NCI-H187 treated with DMSO at 0.1 percent for 48 hours (cell line): ENCODE measurements at places on chromosomes 1 and 21.

DNA sequence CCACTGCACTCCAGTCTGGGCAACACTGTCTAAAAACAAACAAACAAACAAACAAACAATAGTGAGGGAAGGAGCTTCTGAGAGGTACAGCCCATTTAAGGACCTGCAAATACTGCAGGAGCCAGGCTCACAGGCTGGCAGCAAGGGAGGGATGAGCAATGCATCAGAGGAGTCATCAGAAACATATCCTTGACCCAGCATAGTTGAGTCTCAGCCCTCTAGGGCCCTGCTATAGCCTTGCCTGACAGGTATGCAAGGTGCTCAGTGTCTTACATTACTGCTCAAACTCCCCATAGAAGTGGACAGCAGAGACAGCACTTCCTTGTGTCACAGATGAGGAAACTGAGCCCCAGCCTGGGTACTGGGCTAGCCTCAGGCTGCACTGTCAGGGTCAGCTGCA is 7.3 kb upstream of the TTC4 start:
- DNase-seq: no peak

DNA sequence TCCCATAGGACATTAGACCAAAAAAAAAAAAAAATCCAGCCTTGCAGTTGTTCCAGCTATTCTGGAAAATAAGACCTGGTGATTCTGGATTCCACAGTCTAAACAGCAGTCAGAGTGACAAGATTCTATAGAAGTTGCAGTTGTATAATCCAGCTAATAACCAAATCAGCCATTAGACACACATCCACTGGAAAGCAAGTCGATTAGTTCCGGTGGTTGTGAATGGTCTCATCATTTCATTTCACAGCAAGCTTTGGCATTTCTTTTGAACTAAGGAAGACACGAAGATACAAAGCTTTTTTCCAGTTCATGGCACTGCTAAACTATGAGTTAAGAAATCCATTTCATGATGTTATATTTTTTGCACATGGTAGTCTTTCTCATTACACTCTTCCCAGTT is 54.4 kb upstream of the FAM89A start:
- no peak for DNase-seq

DNA sequence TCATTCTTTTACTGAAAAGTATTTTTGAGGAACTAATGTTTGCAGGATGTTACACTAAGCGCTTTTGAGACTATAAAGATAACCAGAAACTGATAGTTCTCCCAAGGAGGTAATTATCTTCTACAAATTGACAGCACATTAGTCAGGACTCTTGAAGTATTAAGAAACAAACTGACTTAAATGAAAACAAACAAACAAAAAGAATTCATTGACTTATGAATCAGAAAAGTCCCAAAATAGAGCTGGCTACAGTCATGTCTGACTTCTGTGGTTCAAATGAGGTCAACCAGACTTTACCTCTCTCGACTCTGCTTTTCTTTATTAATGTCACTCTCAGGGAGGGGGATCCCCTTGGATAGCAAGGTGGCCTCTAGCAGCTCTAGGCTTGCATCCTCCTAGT is 296.8 kb downstream of the TPR start:
- no peak for DNase-seq

DNA sequence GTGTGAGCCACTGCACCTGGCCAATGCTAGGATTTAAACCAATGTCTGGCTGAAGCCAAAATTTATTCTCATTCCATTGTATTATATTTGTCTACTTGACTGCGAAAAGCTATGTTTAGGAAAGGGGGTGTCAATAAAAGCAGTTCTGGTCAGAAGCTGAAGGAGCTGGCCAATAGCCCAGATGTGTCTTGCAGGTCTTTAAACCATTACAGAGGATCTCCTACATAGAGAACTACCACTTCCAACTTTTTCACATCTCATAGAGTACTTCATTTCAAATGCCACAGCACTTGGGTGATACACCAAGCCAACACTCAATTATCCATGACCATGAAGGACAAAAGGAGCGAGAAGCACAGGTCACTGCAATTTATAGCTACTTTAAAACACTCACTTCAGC is 2.5 kb downstream of the SYT11 start:
- no peak for DNase-seq

GRCh38 chr1:233971753-233972152 is 67.3 kb downstream of the SLC35F3 start:
- DNase-seq: no peak

- no peak for DNase-seq
Measured at GRCh38 chr1:173476197-173476664, 904 bp upstream of the PRDX6 start.

DNA sequence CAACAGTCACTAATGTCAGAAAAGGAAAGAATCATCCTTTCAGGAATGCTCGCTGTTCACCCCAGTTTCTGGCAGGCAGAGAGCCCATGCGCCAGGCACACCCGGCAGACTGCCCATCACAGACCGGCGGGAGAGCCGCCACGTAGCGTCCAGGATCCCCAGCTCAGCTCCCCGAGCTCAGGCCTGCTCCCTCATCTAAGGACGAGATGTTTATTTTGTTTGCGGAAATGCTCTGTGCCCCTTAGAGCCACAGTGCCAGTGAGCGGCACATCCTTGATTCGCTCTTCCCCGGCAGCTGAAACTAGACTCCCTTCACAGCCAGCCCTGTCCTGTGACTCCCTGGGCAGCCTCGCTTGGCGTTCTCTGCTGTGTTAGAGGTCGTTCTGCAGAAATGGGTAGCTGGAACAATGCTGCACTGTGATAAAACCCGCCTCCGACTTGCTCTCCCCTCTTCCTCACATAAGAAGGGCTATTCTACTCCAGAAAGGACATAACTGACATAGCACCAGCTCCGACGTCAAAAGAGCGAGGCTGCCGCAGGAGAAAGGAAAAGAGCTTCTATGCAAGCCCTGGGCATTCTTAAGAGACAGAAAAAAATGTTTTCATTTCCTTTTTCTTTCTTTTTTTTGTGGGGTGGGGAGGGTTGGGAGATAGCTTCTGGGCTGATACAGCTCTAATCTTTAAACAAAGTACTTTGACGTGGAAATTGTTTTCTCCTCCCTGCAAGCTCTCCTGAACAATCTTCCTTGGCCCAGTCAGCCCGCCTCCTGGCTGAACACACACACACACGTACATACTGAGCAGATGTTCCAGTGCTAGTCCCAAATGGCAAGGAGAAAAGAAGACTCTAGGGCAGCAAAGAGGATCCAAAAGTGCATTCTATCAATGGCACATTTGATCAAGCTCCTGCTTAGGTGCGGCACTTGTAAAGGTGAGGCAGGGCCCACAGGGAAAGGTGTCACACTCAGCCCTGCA is 37.2 kb downstream of the MRAP start:
- no peak for DNase-seq

DNA sequence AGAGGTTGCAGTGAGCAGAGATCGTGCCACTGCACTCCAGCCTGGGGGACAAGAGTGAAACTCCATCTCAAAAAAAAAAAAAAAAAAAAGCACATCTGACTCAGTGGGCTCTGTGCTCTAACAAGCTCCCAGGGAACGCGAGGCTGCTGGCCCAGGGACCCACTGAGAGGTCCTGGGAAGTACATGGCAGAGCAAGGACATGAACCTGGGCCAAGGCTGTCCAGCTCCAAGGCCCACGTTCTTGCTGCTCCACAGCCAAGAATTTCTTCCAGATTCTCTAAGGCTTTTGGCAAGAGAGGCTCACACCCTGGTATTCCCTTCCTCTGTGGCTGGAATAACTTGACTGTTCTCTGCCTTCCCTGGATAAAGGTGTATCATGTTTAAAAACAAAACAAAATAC is 15.4 kb upstream of the AGTRAP start:
- DNase-seq: no peak

- DNase-seq: no peak
Measured at GRCh38 chr1:37124501-37124900, 90.2 kb upstream of the GRIK3 start.

DNA sequence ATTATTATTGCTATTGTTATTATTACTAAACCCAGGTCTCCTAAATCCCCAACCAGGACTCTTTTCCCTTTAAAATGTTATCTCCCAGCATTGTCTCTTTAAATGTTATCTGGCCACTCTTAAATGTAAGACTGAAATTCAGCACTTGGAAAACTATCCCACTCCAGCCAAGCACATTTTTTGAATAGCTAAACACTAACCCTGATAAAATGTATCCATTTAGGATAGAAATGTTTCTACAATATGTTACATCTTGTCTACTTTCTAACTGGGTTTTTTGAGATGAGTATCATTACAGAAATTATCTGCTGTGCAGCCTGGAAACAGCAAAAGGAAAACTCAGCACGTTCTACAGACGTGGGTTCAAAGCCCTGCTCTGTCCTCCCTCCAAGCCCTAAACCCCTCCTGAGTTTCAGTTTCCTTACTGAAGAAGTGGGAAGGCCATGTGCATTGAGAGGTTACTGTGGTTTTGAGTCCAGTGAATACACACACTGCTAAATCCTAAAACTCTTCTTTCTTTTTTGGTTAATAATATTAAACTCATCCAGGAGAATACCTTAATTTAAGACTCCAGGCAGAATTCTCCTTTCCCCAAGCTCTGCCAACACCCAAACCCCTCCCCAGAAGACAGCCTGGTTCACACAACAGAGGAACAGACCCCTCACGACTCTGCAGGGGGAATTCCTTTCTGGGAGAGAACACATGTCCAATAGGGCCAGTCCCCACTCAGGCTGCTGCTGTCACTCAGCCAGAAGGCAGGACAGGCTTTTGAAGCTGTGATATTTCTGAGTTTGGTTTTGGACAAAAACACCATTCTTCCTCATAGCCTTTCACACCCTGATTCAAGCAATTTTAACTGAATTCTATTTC is 41.9 kb downstream of the HIVEP3 start:
- DNase-seq: no peak

DNA sequence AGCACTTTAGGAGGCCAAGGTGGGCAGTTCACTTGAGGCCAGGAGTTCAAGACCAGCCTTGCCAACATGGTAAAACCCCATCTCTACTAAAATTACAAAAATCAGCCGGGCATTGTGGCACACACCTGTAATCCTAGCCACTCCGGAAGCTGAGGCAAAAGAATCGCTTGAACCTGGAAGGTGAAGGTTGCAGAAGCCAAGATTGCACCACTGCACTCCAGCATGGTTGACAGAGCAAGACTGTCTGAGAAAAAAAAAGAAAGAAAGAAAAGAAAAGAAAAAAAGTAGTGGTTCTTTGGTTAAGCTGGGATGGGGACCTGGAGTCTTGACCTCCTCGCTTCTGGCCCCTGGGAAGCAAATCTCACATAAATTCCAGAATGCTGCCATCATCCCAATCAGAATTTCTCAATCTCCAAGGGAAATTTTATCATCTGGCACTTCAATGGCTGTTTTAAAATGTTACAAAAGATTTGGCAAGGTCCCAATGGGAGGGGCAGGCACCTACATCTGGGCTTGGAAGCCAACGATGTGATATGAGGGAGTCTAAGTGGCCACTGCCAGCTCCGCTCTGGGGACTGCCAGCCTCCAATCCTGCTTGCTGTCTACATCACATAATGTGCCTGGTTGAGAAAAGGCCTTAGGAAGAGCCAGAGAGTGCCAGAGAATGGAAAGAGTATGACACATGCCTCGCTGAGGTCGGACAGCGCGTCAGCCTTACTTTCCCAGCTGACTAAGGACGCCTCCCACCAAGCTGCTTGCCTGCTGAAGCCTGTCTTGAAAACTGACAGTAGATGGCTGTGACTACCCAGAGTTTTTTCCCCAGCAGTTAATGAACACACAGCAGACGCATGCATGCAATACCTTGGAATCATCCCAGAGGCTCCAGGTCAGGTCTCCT is 42.1 kb upstream of the SRP9 start:
- no peak for DNase-seq

GRCh38 chr1:192162376-192162775 is 4.1 kb downstream of the RGS18 start:
- DNase-seq: no peak

DNA sequence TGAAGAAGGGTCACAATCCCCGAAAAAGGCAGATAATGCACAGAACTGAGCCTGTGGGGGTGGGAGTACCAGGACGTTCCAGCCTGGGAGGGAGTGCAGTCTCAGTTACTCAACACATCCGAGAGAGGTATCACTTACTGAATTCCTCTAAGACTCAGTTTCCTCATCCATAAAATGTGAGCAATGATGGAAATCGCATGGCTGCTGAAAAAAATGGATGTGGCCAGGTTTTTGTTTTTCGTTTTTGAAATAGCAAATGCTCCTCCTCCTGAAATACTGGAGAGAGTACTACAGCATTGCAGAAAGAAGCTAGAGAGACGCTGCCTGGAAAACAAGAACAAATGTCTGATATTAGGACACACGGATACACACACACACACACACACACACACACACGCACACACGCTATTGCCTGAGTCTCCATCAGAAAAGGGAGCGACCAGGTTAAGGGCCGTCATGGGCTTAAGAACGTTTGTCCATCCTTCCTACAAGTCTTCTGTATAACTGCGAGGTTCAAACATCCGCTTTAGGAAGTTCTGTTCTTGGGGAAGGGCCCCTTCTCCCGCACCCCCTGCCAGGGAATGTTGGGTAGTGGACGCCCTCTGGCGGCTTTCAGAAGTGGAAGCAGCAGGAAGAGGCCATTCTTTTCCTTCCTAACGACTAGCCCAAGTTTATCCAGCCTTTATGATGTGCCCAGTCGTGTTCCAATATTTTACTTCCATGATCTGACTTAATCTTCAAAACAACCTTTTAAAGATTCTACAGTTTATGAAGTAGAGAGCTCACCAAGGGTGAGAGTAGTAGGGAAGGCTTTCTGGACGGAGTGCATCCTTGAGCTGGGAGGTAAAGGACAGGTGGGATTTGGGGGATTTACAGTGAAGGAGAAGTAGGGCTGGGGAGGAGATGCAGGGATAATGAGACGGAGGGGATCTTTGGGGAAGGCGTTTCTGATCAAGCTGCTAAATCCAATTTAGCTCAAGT is 699 bp upstream of the NES start:
- DNase-seq: peak; percentile 63

DNA sequence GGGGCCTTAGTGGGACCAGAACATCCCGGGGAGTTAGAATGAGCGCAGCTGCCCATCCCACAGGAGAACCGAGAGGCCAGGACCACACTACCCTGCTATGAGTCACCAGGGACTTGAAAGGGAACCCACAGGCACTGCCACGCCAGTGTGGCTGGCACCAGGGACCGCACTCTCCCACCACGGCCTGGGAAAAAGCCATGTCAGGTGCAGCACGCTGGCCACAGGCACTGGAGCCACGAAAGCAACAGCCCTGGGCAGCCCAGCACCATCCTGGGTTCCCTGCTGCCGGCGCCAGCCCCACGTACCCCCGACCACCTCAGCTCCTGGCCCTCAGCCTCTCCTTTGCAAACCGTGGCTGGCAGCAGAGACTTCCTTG is 14.1 kb upstream of the TMEM240 start:
- no peak for DNase-seq

DNA sequence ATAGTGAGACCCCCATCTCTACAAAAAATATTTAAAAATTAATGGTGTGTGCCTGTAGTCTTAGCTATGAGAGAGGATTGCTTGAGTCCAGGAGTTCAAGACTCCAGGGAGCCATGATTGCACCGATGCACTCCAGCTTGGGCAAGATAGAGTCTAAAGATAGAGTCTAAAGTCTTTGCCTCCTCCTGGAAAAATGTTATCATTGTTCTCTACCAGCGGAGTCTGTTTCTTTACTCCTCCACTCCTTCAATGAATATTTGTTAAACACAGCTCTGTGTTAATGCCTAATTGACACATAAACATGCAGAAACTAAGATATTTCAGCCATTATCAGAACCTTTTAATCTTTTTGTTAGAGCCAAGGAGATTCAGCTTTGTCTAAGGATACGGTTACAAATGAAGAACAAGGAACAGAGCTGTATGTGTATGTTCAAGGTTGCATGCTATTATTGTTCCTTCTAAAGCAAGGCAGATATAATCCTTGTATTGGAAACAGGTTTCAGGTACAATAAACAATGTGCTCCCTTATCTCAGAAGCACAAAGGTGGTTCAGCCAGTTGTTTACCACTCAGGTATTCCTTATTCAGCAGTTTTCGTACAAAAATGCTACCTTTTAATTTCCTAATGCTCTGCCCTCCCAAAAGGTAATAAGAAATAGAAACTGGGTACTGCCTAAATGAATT is 15.4 kb downstream of the OVAAL start:
- DNase-seq: no peak
